ENCODE measurements at places on chromosomes 2 and 18. TPM values are rescaled to one million over a fixed set of nuclear protein-coding genes. Genes with fewer than 3 reads are reported as not detected.
A peak's percentile ranks its signal among the peaks of the same experiment; 100 is the strongest.

Gene TIMM21
- total RNA-seq = 20.7 TPM

Gene DNAJC10
- total RNA-seq = 227 TPM

Gene LYPD1
- total RNA-seq = 1.4 TPM

Gene BUB1
- 195 TPM for total RNA-seq

Gene LYG2
- total RNA-seq = not detected

Gene REG1B
- not detected for total RNA-seq

DNA sequence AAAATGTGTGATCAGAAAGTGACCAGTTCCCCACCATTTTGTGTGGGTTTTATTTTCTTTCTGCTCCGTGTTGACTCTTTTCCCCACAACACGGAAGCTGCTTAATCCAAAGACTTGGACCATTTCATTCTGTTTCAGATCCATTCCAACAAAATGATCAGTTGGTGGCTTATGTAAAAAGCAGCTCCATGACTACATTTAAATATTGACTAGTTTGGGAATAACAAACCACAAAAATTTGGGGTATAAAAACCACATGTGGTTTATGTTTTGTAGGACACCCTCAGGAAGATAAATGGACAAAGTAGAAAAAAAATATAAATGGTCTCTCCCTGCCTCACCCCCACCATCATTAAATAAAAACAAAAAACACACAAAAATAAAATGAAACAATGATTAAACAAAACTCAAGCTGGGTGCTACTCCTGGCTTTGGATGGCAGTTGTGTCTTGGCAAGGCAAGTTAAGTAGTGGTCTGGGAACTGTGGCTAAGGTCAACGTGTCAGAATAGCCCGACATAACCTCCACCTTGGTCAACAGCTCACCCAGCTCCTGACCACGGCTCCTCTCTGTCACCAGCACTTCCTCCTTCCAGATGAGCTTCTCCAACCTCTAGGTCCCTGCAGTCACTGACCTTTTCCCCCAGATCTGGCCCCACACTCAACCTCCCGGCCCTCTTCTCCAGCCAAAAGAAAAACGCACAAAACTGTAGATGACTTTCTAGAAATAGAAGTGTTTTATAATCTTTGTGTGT is 12.8 kb upstream of the WIPF1 start:
- peak; percentile 27 for DNase-seq

GRCh38 chr2:64400105-64400728 is 53.7 kb upstream of the LGALSL start:
- DNase-seq = no peak

Gene RNASEH1
- 48.2 TPM for total RNA-seq

- no peak for DNase-seq
Observed at GRCh38 chr2:232418466-232419244, 12.0 kb downstream of the ALPG start.

- DNase-seq = peak; percentile 4
Observed at GRCh38 chr2:237475704-237476141, 11.3 kb upstream of the MLPH start.

- peak; percentile 78 for DNase-seq
Observed at GRCh38 chr2:126658905-126659561, 3.1 kb downstream of the GYPC start.

- no peak for DNase-seq
Observed at GRCh38 chr18:50562686-50563085, 2.8 kb downstream of the MAPK4 start.

DNA sequence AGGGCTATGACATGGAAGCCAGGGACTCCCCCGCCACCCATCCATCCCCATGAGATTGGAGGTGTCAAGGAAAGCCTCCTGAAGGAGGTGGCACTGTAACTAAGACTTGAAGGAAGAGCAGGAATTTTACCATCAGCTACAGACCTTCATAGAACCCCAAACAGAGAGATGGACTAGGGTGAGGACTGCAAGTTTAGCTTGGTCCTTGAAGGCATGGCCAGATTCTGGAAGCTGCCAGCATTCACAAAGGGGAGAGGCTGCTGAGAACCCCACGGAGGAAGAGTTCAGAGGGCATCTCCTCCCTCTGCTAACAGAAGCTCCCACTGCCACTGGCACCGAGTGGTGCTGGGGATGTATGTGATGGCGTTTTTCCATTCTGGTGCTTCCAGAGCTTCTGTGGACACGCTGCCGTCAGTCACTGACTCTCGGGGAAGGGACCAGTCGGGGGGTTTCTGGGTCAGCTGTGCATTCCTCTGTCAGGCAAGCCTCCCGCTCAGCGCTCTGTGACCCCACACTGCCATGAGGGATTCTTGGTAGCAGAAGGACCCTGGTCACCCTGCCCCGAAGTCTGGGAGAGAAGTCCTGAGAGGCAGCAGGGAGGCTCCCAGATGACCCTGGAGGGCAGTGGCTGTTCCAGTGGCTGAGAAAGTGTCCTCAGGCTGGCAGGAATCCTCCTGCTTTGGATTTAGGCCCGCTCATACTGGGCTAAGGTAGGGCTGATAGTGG is 18.1 kb downstream of the TMEM185B start:
- no peak for DNase-seq

DNA sequence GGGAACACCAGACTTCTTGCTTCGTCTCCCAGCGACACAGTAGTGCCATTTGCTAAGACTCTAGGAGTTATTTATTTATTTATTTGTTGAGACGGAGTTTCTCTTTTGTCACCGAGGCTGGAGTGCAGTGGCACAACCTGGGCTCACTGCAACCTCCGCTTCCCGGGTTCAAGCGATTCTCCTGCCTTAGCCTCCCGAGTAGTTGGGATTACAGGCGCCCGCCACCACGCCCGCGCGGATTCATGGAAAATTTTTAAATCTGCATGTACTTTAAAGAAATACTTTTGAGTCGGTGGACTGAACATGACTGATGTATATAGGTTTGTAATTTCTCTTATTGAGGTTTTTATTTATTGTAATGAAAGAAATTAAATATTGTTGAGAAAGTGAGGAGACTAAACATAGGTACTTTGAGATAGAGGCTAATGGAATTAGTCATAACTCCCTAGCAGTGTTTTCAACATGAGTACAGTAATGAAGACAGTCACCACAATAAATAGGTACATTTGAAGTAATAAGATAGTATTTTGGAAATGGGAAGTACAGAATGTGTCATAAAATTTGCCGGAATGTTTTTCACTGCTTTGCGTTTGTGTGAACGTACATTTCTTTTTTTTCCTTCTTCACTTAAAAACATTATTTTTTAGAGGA is 983 bp downstream of the MTX2 start:
- no peak for DNase-seq

DNA sequence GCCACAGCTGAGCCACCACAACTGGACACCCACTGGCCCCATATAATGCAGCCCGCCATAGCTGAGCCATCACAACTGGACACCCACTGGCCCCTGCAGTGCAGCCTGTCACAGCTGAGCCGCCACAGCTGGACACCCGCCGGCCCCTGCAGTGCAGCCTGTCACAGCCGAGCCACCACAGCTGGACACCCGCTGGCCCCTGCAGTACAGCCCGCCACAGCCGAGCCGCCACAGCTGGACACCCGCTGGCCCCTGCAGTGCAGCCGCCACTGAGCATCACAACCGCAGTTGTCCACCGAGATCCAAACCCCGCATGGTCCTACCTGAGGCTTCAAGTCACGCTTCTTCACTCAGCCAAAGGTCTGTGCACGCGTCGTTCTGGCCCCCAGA is 134.2 kb downstream of the PXDN start:
- no peak for DNase-seq

DNA sequence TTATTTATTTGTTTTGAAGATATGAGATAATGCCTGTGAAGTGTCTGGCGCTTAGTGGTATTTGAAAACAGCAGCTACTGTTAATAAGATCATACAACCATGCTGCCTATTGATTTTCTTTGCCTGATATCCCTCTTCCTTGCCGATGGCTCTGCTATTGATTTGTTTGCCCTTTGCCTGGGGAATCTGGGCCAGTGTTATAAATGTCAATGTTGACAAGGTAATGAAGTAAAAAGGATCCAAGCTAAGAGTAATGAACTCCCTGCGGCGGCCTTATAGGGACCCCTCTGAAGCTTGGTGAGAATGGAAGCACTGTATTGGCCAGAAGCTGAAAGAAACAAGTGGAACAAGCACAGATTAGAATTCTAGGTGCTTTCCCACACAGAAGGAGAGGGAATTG is 854.6 kb downstream of the CNTNAP5 start:
- DNase-seq = no peak

DNA sequence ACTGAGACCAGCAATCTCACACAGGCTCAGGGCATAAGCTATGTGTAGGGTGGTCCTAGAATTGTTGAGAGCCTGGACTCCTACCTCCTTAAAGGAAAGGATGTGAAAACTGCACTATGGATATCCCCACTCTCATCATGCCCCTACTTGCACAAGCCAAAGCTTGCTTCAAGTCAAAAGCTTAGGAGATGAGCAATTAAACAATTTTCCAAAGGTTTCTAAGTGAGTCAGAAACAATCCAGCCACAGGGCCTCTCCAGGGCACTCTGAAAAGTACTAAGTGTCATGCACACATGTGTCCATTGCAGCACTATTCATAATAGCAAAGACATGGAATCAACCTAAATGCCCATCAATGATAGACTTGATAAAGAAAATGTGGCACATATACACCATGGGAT is 215.4 kb downstream of the AFF3 start:
- DNase-seq = no peak

Gene DHRS9
- not detected for total RNA-seq

- DNase-seq = no peak
Observed at GRCh38 chr18:74518456-74519295, 15.6 kb upstream of the CNDP1 start.

- no peak for DNase-seq
Observed at GRCh38 chr2:86562485-86562921, 740 bp downstream of the CHMP3 start.

Gene AFF3
- 131 TPM for total RNA-seq

DNA sequence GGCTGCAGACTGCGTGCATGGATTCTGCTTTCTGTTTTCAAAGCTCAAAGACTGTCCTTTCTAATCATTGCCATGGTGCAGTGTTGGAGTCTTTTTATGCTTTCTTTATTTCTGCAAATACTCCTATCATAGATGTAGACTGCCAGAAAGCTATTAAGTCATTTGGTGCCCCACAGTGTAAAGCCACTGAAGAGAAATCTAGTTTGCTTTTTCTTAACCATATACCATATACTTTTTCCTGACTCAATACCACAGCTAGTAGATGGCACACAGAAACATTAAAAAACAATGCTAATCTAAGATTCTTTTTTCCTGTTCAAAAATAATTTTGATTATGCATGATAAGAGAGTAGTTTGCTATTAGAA is 109.9 kb upstream of the RAB27B start:
- DNase-seq = no peak

GRCh38 chr18:70310560-70311320 is 21.9 kb downstream of the SOCS6 start:
- DNase-seq = no peak

Gene TMEM185B
- total RNA-seq = 24.4 TPM

DNA sequence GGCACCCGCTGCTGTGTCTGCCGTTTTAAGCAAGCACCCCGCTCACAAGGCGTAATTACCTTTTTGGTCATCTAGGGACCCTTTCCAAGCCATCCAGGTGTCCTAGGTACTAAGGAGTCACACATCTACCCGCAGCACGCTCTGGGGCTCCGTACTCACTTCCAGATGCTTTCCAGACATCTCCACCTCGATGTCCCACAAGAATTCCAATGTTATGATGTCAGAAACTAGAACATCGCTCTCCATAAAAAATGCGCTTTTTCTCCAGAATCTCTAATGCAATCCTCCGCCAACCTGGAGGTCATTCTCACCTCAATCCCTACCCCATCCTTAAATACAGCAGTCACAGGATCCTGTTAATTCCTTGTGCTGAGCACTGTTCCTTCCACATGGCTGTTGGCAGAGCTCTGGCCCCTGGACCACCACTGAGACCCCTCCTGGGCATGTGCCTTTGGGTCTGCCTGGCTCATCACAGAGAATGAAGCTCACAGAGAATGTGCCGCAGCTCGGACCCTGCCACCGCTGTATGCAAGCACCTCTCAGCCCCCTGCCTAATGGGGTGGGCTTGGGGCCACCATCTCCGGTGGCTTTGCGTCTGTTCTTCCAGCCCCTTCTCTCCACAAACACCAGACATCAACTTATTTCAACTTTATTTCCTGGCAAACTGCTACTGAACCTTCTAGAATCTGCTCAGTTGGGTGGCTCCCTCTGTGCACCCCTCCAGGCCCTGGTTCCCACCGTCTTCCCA is 4.6 kb upstream of the PXDN start:
- DNase-seq = no peak

Gene KCNE4
- total RNA-seq = not detected

Gene PRSS56
- not detected for total RNA-seq

Gene CCDC121
- 4.7 TPM for total RNA-seq

DNA sequence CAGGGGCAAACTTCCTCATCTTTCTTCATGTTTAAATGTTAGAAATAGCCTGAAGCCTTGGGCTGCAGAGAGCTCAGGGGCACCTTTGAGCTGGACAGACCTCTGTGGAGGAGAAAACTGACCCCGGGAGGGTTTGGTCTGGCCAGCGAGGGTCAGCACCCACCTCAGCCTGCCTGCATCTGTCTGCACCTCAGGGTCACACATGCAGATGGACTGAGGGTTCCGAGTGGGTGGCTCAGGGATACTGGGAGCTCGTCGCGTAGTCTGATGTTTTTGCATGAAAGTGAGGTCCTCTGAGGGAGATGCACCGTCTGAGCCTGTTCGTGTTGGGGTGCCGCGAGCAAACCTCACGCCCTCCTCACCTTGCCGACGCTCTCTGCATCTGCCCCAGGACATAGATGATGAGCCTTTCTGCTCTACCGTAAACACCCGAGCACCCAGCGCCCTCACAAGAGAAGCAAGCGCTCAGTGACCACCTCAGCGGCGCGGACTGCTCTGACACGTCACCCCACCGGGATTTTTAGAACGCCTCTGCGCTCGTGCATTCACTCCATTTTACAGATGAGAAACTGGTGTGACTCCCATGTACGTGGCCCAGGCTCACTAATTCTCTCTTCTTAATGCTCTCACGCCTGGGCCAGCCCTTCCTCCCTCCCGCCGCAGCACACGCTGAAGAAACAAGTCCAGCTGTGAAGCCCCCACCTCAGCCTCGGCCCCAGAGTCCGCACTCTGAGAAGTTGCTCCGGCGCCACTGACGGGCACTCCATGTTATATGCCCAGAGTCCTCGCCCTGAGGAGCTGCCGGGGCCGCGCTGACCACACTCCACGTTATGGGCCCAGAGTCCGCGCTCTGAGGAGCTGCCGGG is 9.5 kb downstream of the KCNG2 start:
- no peak for DNase-seq

Gene ATIC
- total RNA-seq = 224 TPM

GRCh38 chr2:75094405-75094804 is 104.9 kb downstream of the TACR1 start:
- no peak for DNase-seq

- no peak for DNase-seq
Observed at GRCh38 chr2:210715560-210716082, 159.2 kb downstream of the CPS1 start.

DNA sequence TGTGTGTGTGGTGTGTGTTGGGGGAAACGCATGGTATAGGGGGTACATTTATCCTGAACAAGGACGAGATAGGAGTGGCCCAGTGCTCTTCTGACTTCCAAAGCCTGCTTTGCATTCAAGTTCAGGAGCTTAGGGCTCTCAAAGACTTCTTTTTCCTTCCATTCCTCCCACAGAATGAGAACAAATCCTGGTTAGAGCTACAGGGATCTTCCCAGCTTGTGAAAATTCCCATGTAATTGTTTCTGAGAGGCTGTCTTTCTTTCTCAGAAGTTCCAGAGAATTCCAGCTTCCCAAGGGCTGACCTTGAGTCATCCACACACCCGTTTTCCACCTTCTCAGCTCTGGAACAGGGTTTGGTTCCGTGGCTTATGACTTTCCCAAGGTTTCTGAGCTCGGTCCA is 38.9 kb downstream of the FASTKD2 start:
- DNase-seq = no peak

Gene ADGRF3
- total RNA-seq = 3.9 TPM

Gene LDLRAD4
- total RNA-seq = 31.6 TPM

Gene FAM237A
- not detected for total RNA-seq

Data from OCI-LY7 (cell line).